ENCODE measurements at places on chromosomes 2 and 18.

DNA sequence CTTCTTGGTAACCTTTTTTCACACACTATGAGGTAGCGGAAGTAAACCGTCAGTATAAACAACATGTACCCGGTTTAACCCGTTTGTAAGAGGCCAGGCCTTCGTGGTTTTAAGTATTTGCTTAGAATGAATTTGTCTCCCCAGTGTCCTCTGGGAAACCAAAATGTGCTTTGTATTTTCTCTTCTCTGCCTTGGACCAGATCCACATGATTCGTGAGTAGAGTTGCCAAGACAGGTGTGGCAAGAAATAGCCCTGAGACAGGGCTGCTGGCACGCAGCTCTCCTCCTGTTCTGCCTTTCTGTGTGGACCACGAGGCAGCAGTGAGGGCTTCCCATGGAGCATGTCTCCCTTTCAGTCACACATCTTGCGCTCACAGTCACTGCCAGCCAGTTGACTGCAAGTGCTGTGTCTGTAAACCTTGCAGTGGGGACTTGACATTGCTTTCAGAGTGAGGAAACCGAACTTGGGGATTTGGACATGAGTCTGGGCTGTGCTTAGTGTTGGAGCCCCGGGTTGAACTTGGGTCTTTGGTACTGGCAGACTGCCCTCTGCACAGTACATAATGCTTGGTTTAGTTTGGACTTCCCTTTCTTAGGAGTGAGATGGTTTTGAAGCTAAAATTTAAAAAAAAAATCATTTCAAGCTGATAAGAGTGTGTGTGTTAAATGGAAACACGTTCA, 19.1 kb downstream of the BCL2L11 start:
- DNase-seq, result no peak

DNA sequence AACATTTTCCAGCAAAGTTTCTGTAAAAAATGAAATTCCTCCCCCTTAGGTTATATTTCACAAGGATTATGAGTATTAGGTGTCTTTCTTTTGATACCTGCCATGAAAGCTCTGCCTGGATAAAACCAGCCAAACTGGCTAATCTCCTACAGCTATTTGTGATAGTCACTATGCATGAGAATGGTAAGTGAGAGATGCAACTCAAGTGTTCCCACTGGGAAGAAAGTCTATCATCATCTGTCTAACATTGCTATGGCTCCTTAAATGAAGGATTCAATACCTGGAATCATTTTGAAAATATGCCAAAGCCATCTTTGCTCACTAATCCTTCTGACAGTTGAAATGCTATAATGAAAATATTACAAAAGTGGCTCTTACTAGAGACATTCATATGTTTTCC, 339.9 kb upstream of the LRRTM4 start:
- no peak for DNase-seq

GRCh38 chr2:26772064-26773001, 8.2 kb downstream of the SLC35F6 start:
- peak; percentile 88 for DNase-seq

- DNase-seq, result no peak
Measured at GRCh38 chr2:44785433-44785832, 156.1 kb upstream of the SIX3 start.

- no peak for DNase-seq
Measured at GRCh38 chr2:37583867-37584266, 87.6 kb downstream of the CDC42EP3 start.

- peak; percentile 54 for DNase-seq
Measured at GRCh38 chr2:3264010-3264744, 113.4 kb downstream of the EIPR1 start.

GRCh38 chr2:73063909-73064875, 7.3 kb downstream of the SFXN5 start:
- DNase-seq, result no peak

- peak; percentile 80 for DNase-seq
Measured at GRCh38 chr2:206275312-206276055, 1.0 kb downstream of the ZDBF2 start.

Measured in NB4 (cell line).